ENCODE measurements at places on chromosomes 6 and 20.

GRCh38 chr20:45452238-45452637, 17.3 kb upstream of the WFDC2 start:
- no peak for DNase-seq

DNA sequence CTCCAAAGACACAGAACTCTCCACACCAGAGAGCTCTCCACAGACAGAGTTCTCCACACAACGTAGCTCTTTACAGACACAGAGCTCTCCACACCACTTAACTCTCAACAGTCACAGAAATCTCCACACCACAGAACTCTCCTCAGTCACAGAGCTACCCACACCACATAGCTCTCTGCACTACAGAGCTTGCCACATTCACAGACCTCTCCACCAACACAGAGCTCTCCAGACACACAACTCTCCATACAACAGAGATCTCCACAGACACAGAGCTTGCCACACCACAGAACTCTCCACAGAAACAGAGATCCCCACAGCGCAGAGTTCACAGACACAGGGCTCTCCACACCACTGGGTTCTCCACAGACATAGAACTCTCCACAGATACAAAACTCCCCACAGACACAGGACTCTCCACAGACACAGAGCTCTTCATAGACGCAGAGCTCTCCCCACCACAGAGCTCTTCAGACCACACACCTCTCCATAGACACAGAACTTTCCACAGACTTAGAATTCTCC, 52.5 kb downstream of the ERMARD start:
- no peak for DNase-seq

GRCh38 chr6:116691154-116691553, 10.1 kb downstream of the KPNA5 start:
- no peak for DNase-seq

DNA sequence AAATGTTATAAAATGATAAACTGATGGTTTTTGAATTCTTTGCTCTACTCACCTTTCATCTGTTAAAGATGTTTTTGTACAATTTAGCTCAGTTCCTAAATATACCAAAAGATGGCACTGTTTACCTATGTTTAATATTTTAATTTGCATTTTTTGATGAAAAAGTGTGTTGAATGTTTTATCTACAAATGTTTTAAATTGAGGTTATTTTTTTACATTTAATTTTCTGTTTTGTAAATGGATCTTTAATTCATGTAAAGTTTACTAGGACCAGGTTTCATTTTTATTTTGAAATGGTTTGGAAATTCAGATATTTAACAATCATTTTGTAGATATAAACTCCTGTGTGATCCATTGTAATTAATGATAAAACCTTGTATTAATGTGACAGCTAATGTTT, 30.0 kb downstream of the CDKAL1 start:
- no peak for DNase-seq

DNA sequence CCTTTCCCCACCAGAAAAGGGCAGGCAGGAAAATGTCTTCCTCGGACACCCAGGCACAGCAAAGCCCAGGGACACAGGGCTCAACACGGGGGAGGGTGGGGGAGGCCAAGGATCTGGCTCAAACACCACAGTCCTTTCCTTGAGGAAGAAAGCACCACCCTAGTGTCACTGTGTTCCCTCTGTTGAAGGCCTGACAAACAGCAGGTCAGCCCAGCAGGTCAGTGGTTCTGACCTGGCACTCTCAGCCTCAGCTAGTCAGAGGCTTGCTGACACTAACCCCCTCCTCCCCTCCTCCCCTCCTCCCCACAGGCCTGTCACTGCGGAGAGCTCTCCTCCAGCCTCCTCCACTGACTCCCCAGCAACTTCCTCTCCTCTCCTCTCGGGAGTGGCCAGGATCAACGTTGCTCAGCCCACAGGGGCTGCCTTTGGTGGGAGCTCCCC, 239.6 kb downstream of the LRFN2 start:
- DNase-seq = no peak

DNA sequence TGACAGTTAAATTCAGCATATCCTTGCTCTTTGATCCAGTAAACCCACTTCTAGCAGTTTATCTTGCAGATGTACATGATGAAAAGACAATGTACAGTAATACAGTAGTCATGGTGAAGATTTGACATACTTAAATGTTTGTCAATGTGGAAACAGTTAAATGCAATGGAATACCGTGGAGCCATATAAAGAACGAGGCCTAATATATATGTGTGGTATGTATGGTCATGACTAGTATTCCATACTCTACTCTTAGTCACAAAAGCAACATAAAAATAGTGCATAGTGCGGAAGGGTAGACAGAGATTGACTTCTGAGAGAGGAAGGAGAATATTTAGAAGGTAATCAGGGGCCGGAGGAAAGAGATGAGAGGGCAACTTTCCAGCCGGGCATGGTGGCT, 70.7 kb upstream of the ARMC2 start:
- no peak for DNase-seq

Measured in CD8-positive, alpha-beta T cell (primary cell).